NCI-H2029 treated with DMSO at 0.1 percent for 48 hours (cell line): ENCODE measurements at places on chromosomes 5 and 9.

GRCh38 chr9:82903503-82903902 lies 159.4 kb downstream of the RASEF start:
- no peak for DNase-seq

- no peak for DNase-seq
Observed at GRCh38 chr5:114391321-114391720, 29.5 kb downstream of the KCNN2 start.

GRCh38 chr5:39158127-39158593 lies 61.2 kb downstream of the FYB1 start:
- no peak for DNase-seq

DNA sequence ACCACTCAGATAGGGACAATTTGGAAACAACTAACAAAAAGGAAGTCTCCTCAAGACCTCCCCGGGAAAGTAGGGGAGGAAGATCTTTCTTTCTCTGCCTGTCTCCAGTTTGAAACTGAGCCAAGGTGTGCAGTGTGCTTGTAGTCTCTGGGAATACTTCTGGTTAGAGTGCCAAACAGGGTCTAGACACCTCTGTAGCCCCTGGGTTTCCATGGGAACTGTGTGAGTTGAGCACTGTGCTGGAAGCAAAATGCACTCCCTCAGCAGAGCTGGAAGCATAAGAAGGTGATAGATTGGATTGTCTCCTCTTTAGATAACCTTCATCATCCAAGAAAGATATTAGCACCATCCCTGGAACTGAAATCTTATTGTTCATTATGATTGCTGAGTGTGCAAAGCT lies 129.2 kb upstream of the TNPO1 start:
- DNase-seq = no peak

GRCh38 chr5:78003919-78004318 lies 227.8 kb upstream of the TBCA start:
- DNase-seq = peak; percentile 35

GRCh38 chr5:137315534-137316345 lies 183.4 kb downstream of the SPOCK1 start:
- no peak for DNase-seq

DNA sequence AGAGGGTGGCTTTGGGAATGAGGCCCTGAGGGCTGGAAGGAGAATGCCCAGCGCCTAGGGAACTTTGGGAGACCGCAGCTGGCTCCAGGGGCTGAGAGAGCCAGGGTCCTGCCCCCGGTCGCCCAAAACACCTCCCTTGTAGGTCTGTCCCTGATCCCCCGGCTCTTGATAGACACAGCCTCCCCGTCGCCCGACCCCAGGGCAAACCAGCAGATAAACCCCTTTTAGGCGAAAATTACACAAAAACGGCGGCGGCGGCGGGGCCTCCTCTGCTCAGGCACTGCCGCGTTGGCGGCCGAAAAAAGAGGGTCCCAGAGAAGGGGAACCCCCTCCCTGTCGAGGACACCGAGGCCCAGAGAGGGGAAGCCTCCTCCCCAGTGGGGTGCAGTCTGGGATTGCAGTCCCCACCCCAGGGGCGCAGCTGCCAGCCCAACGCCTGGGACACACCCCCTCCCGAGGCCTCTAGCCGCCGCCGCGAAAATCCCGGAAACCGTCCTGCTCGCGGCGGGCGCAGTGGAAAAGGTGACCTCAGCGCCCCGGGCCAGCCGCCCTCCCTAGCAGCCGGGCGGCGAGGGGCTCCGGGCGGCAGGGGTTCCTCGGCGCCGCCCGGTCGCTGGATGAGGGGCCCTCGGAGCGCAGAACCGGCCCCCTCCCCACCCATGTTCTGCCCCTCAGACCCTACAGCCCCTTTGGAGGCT lies 3.1 kb upstream of the BARX1 start:
- no peak for DNase-seq

DNA sequence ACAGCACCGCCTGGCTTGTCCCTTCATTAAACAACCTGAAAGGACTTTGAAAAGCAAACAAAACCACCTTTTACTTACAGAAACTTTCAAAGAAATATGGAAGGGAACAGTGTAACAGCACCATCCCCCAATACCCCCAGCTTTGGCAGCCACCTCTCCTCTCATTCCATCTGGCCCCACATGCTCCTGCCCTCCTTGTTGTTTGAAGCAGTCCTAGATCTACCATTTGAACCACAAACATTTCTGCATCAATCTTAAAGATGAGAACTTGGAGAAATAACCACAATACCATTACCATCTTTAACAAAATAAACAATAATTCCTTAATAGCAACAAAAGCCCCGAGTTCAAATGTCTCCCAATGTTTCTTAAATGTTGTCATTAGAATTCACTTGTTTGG lies 17.8 kb upstream of the COL15A1 start:
- DNase-seq = no peak

DNA sequence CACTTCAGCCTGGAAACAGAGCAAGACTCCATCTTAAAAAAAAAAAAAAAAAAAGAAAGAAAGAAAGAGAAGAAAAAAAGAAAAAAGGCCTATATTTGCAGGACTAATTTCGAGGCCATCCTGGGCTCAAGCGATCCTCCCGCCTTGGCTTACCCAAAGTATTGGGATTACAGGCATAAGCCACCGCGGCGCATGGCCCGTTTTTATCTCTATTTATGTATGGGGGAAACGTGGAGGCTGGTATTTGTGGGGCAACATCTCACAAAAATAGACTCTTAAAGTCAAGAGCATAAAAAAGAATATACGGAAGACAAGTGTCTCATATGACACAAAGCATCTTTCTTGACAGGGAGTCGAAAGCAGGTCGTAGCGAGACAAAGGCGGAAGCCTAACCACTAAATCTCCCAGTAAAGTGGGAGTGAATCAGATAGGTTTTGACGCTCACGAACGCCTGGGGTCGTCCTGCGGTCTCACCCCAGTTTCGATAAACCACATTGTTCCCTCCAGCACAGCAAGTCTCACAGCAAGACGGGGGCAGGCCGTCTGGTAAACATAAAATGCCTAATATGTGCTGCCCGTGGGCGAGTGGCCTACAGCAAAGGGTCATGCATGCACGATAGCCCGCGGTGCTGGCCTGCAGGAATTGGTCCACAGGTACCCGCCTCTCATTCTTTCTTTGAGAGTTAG lies 1.8 kb upstream of the TRIM41 start:
- no peak for DNase-seq

- DNase-seq = no peak
Observed at GRCh38 chr9:127195976-127196825, 68.4 kb upstream of the GARNL3 start.

GRCh38 chr9:76987594-76988200 lies 31.8 kb upstream of the FOXB2 start:
- peak; percentile 91 for DNase-seq

DNA sequence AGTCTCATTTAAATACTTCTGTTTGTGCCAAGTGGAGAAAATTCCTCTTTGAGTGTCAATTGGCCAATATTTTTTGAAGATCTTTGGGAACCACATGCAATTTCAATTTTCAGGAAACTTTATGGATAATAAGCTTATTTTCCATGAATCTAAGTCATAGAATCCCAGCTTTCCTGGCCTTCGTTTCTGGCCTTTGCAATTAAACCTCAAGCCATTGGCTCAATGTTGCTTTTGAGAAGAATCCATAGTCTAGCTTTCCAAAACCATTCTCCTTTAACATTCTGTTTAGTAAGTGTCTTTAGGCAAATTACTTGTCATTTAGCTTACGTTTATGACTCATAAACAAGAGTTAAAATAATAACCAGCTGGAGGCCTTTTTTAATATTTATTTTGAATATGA lies 145.0 kb upstream of the FTMT start:
- no peak for DNase-seq

DNA sequence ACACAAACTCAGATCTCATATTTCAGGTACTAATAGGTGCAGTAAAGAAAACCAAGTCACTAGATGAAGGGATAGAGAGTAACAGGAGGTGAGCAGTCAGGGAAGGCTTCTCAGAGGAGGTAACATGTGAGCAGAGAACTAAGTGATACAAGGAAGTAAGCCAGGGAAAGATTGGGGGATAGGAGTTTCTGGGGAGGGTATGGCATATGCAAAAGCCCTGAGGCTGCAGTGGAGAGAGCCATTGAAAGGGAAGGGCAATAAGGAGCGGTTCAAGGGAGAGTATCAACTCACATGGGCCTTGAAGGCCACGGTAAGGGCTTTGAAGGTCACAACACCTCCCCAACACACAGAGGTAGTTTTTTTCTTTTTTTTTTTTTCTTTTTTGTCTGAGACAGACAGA lies 6.9 kb downstream of the OLFML2A start:
- no peak for DNase-seq

DNA sequence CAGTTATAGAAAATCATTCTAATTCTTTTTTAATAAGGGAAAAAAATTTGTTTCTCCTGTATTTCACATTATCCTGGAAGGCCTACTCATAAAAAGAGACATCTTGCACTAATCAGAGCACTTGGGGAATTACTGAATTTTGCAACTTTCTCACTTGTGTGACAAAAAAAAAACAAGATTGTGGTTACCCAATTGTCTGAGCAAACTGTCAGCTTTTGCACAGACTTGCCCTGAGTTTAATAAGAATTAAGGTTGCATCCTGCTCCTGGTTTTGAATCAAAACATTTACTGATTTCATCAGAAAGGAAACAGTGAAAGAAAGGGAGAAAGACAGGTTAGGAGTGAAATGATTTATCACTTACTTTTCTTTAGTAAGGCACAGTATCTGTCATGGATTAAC lies 10.6 kb upstream of the SH3RF2 start:
- DNase-seq = no peak

DNA sequence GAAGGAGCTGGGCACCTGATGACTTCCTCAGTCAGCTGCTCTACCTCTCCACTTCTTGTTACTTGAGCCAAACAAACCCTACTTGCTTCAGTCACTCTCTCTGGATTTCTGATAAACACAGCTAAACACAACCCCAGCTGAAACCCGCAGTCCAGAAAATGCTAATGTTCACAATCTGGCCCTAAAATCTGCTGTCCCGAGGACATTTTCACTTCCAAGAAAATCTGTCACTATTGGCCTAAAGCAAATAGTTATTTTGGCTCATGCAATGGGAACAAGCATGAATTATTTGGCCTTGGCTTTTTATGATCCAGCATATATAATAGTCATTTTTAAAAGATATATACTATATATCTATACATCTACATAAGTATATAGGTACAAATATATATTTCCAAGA lies 19.1 kb downstream of the FAM81B start:
- no peak for DNase-seq

GRCh38 chr5:67732471-67732870 lies 483.1 kb upstream of the PIK3R1 start:
- no peak for DNase-seq

- no peak for DNase-seq
Observed at GRCh38 chr9:131290036-131290766, 678 bp downstream of the PLPP7 start.

DNA sequence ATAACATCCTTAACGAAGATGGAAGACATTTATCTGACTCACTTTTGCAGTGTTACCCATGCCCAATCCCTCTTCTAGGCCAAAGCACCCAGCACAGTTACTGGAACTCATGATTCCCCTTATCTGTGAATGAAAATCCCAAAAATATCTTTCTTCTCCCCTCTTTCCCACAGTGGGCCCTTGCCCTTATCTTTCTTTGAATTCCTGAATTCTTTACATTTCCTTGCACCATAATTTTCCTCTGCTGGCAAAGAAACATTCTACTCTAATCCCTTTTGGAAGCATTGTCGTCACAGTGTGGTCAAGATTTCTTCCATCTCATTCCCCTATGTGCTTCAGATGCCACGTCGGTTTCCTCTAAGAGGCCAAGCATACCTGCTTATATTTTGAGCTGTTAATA lies 135.9 kb upstream of the LIFR start:
- DNase-seq = no peak

DNA sequence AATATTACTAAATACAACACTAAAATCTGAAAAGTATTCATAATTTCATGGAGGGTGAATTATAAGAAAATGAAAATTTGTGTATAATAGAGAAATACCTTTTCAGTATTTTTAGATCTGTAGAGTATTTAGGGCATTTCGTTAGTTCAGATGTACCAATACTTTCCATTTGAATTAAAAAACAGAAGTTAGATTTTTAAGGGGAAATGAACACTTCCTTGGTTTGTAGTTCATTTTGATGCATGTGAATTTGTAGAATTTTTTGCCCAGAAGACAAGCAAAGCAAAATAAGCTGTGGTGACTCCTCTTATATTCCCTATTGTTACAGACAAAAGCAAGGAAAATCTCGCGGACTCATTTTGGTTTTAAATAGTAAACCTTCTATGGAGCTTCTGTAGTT lies 209.0 kb upstream of the RPS23 start:
- DNase-seq = no peak

DNA sequence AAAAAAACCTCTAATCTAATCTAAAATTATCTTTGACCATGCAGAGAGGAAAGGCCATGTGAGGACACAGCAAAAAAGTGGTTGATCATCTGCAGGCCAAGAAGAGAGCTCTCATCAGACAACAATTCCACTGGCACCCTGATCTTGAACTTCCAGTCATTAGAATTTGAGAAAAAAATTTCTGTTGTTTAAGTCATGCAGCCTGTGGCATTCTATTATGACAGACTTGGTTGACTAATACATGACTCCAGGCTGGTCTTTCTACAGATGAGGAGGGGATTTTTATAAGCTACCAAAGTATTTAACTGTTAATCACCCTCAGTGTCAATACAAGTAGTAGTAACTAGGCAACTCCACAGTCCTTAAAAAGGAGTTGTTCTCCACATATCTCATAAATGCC lies 358.5 kb upstream of the RGMB start:
- DNase-seq = no peak

- no peak for DNase-seq
Observed at GRCh38 chr9:125534971-125535701, 171.9 kb downstream of the MAPKAP1 start.

GRCh38 chr9:87873607-87874303 lies 8.9 kb upstream of the SPATA31E1 start:
- DNase-seq = no peak

DNA sequence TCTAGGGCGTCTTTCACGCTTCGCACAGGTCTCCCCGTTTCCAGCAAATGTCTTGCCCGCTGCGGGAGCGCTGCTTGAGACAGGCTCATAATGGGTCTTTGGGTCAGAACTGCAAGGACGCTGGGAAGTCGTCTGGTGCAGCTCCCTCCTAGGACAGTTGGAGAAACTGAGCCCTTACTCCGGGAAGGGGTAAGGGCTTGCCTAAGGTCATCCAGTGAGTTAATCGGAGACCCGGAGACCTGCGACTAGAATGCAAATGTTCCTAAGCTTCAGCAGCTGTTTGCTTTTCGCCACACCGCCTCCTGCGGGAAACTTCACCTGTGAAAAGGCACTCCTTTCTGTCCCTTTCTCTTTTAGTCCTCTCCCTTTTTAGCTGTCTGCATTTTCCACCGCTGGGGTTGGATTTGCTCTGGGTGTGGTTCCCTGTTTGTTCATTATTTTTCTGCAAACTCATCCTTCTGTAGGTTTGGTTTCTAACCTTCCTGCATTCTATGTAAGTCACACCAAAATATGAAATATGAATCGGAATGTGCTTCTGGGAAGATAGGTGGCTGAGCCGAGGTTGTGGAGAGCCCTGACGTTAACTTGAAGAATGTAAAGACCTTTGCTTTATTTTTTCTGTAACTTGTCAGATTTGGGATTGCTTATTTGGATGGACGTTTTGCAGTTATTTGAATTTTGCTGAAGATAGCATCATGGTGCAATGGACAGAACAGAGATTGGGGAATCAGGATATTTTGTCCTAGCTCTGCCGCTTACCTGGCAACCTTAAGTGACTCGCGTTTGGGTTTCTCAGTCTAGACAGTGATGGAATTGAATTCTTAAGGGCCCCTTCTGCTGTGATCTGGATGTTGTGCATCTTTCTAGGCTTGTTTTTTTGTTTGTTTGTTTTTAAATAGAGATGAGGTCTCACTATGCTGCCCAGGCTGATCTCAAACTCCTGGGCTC lies 909 bp downstream of the SLC36A1 start:
- DNase-seq = no peak

- DNase-seq = no peak
Observed at GRCh38 chr5:31255041-31255440, 61.6 kb downstream of the CDH6 start.

GRCh38 chr5:111680737-111681413 lies 76.1 kb downstream of the NREP start:
- DNase-seq = no peak
